ENCODE measurements at places on chromosomes 4 and X. TPM values are rescaled to one million over a fixed set of nuclear protein-coding genes. Genes with fewer than 3 reads are reported as not detected.

Gene CACNA1F
- 0.59 TPM for total RNA-seq

Gene ZRSR2
- total RNA-seq = 8.4 TPM

DNA sequence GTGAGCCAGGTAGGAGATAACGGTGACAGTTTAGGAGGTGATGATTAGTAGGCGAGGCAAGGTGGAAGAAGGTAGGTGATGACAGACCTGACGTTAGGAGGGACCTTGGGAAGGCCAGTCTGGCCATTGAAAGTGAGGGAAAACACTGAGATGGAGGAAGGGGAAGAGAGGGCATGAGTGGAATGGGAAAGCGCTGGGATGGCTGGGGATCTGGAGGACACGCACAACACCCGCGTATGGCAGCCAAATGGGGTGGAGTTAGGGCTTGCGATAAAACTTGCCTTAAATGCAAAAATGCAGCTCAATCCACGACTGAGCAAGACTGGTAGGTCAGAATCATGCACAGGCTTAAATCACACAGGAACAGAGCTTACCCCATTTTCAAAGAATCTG, 605 bp upstream of the CDKL2 start:
- no peak for DNase-seq

DNA sequence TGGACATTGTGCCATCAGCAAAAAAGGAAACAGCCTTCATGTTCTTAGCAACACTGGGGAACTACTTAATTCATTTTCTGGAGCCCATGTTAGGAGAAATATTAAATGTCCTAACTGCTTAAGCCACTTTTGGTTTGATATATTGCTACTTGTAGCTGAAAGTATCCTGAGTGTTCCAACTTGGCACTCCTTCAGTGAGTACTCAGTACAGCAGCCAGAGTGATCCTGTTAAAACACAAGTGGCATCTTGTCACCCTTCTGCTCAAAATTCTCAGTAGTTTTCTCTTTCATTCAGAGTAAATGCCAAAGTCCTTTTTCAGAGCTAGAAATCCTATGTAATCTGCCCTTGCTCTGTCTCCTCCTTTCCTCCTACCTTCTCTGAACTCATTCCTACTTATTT, 522.0 kb downstream of the GRID2 start:
- no peak for DNase-seq

DNA sequence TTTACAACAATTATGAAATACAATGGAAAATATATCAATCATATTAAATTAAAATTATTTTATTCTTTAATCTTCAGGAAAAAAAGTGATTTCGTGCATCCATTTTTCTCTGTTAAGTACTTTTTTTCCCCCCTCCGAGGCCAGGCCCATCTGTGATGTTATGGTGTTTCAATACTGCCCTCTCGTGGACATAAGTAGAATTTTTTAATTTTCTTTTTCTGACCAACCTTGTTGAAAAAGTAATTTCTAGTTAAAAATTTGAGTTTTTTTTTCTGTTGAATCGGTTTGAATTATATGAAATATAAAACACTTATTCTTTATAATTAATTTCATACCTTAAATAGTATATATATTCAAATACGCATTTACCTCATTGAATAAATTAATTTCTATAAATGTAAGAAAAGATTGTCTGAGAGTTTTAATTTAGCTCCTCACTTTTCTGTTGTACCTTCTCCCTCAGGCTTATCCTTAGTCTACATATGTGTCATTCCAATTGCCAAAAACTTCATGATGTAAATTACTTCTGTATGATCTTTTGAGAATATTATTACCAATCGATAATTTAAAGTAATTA, 175.8 kb upstream of the TECRL start:
- peak; percentile 12 for DNase-seq

DNA sequence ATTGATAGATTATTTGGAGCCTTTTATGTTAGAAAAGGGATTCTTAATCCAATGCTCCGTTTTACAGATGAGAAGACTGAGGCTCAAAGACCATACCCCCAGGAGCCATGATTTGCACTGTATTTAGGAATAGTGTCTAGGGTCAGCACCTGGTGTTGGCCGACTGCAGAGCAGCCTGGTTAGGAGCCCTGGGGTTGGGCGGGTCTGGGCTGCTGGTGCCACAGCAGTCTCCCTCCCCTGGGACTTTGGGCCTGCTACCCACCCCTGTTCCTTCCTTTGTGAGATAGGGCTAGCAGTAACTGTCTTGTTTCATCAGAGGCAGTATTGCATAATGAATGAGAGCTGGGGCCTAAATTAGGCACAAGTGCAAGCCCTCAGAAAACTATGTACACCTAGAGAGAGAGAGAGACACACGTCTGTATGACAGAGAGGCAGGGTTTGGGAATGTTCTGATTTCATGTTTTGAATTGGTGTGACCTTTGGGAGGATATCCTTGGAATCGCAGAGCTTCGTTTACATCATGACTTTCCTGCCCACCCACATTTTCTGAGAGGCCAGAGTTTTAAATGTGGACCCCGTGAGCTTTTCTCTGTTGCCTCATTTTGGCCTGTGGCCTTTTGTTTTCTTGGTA, 111.7 kb downstream of the PTTG2 start:
- DNase-seq = no peak

GRCh38 chr4:182700362-182701160, 216.6 kb downstream of the DCTD start:
- DNase-seq = no peak

GRCh38 chr4:144294211-144294610, 153.7 kb upstream of the GYPA start:
- DNase-seq = no peak

DNA sequence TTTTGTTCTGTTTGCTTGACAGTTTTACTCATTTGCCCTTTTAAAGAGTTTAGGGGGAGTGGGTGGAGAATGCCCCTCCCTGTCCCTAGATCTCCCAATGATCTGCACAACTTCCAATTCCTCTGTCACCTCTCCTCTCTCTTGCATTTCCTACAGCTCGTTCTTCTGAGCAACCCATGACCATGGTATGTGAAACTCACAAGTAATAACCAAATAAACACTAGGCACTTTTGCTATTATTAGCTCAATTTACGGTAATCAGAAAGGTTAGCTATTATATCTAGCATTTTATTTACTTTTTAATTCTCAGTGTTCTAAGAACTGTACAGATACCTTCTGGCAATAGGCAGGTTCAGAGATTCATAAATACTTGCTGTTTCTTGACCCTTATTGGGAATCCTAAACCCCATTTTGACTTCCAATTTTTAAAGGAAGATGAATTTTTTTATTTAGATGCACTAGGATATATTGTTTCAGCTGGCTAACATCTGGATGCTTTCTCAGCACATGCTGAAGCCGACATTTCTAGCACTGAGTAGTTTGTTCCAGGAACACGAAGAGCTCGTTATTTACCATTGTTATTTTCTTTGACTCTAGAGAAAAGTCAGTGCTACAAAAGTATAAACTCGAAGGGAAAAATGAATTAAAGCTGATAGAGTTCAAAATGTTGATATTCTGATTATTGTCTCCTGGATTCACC, 194.7 kb upstream of the TLL1 start:
- DNase-seq = no peak

DNA sequence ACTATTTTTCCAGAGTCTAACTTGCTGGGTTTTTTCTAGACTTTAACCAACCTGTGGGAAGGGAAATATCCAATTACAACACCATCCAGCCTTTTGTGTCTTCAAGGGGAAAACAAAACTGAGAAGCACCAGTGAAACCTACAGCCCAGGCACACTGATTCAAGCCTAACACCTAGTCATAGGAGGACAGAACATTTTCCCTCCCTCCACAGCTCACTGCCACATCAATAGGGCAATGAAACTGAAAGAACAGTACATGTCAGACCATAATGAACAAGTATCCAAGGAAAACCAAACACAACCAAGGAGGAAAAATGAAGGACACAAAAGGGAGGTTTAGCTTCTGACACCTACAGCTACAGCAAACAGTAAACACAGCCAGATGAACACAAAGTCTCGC, 17.6 kb downstream of the MAGEA8 start:
- no peak for DNase-seq

DNA sequence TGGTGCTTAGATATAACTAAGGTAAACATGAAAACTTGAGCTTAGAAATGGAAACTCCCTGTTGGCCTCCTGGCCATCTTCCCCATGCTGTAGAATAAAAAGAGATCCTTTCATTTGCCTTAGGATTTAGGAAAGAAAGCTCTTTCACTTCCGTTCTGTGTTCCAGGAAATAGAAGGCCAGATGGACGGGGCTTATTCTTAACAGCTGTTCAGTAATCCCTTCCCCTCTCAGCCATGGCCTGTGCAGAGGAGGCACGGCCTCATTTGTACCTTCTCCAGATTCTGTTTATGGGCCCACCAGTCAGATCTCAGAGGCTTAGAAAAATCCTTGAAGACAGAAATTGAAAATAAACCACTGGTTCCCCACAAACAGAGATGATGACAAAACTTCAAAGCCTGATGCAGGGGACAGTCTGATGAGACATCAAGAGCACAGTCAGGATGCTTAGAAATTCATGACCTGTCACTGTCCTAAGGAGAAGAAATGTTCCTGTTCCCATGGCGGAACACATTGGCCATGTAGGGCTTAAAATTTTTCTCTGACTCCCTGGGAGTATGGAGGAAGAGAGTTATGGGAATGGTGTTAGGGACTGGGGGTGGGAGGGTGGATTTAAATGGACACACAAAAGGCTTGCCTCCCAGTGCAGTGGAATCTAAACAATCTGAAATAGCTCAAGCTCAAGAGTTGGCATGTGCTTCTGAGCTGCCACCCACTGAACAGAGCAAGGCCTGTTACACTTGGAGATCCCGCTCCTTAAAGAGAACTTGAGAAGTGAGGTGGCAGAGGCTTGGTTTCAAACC, 188.8 kb downstream of the SOWAHB start:
- no peak for DNase-seq

Measured in endothelial cell (in vitro differentiated cells).